ENCODE measurements at places on chromosomes 7 and 10. TPM values are rescaled to one million over a fixed set of nuclear protein-coding genes. Genes with fewer than 3 reads are reported as not detected.
A peak's percentile ranks its signal among the peaks of the same experiment; 100 is the strongest.

The ITGA8 gene
- total RNA-seq: 0.23 TPM

The PKD2L1 gene
- total RNA-seq: not detected

The AGBL3 gene
- total RNA-seq: 1.7 TPM

The PPP1R9A gene
- 19.2 TPM for total RNA-seq

The SPAG6 gene
- not detected for total RNA-seq

The HOXA9 gene
- 9.0 TPM for total RNA-seq

The RAPGEF5 gene
- 269 TPM for total RNA-seq

The IFT22 gene
- 15.8 TPM for total RNA-seq

The CLCN1 gene
- not detected for total RNA-seq

DNA sequence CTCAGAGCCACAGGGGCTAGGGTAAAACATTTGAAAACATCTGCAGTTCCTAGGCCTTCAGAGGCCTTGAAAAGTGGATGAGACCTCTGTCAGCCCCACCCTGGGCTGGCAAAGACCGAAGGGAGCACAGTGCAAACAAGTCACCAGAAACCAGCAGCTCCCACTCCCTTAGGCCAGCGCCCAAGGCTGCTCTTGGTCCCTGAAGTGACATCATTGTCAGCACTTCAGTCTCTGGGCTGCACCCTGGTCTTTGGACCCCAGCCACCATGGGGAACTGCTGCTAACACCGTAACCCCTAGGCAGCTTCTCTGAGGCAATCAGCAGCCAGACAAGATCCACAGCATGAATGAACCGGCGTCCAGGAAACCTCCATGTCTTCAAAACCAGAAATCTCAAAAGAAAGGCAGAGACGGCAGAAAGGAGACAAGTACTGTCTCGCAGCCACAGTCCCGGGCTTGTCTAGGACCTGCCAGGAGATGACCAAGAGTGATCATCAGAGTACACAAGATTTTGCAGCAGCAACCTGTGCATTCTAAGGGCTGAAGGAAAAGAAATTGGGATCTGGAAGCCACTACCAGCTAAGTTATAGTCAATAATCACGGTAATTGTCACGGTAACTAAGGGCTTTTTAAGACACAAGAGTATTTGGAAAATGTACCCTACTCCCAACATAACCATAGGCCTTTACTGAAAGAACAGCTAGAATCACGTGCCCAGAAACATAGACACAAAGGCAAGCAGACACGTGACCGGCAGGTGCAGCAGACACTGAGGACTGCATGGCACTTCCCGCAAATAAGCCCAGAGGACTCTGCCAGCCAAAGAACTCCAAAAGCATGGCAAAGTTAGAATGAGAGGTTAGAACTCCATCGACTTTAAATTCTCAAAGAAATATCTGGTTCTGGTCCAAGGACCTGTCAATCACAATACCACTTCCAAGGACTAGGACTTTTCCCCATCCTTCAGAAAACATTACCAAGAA is 23.3 kb downstream of the CPXM2 start:
- no peak for DNase-seq

- DNase-seq: no peak
These were observed 608.7 kb downstream of the DNAJB9 start for GRCh38 chr7:109178342-109178741.

DNA sequence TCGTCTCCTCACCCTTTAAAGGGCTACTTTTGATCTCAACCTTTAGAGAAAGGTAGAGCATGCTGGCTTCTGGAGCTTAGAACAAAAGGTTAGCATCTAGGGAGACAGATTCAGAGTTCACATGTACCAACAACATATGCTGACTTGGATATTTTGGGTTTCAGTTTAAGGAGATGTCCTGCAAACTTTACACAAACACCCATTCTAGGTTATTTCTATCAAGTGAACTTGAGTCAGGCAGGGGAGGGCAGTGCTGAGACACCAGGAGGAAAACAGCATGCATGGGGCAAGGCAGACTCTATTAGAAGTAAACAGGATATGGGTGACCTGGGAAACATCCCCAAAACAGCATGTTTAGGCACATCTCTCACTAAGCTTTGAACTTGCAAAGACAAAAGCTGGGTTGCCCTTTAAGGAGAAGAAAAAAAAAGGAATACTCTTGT is 43.8 kb downstream of the ARL4A start:
- DNase-seq: peak; percentile 72

GRCh38 chr7:136655414-136655813 is 213.0 kb upstream of the CHRM2 start:
- DNase-seq: no peak

DNA sequence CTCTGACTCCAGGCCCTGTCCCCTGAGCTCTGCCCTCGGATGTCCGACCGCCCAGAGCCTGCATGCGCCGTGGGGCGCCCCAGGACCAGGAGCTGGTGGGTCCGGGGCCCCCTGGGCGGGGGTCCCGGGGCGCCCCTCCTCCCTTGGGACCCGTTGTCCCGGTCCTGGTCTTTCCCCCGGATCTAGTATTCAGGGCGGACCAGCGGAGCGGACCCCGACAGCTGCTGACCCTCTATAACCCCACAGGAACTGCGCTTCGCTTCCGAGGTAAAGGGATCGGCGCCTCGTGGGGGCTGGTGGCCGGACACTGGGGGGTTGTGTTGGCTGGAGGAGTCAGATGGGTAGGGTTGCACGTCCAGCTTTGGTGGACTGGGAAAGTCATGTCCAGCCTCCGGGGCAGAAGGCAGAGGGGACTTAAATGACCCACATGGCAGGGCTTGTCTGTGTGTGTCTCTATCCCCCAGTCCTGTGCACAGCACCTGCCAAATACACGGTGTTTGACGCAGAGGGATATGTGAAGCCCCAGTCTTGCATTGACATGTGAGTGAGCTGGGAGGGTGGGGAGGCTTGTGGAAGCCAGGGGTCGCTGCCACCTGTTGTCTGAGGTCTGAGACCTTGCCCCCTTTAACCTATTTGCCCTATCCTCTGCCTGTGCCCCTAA is 520 bp downstream of the MOSPD3 start:
- peak; percentile 36 for DNase-seq

GRCh38 chr7:40647719-40648118 is 512.9 kb downstream of the SUGCT start:
- DNase-seq: no peak

DNA sequence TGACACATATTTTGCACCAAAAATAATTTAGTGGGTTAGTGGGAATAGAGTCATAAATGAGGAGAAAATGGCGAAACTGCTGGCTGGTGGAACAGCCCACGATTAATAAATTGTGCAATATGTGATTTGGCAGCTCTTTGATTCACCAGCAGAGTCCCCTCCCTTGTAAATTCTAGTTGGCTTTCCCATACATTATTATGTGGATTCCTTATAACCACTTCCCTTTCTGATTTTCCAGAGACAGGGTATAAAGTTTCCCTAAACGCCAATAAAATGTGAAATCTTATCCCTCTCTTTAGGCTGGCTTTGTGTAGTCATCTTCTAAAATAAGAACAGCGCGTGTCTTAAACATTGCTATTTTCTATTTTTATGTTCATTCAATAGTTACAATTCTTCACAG is 149.4 kb upstream of the FERD3L start:
- no peak for DNase-seq

DNA sequence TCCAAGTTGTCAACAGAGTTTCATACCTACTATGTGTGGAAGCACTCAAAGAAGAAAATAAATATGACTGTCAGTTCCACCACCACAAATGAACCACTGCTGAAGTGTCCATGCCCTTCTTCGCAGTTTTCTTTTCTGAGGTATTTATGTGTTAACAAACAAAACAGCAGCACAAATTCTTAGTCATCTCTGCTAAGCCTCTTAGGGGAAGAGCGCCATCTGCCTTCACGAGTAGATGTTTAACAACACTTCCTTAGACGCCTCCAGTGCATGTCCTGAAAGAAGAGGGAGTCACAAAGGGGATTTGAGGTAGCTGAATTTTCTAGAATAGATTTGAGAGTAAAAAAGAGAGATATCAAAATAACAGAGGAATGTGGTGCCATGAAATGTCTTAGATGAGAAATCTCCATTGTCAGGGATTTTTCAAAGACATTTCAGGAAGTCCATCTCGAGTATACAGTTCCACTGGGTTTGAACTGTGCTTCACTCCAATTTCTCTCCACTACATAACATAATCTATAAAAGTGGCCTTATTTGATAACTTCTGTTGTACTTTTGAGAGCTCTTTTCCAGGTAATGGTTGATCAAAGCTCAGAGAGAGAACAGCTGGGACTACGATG is 775.3 kb upstream of the POM121L12 start:
- DNase-seq: no peak

GRCh38 chr7:65475040-65475726 is 101.5 kb downstream of the ZNF92 start:
- DNase-seq: no peak

DNA sequence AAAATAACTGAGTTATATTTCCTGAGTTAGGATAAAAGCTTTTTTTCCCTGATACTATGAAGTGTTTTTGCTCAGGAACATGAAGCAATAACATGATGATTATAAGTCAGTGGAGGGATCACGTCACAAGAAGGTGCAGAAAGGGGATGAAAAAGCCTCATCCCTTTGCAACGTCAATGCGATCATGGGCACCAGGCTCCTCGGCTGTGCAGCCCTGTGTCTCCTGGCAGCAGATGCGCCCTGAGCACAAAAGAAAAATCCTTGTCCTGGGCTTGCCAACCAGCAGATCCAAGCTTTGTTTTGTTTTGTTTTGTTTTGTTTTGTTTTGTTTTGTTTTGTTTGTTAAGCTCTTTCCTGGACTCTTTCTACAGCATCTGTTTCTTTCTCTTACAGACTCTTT is 103.5 kb upstream of the PRSS1 start:
- no peak for DNase-seq

DNA sequence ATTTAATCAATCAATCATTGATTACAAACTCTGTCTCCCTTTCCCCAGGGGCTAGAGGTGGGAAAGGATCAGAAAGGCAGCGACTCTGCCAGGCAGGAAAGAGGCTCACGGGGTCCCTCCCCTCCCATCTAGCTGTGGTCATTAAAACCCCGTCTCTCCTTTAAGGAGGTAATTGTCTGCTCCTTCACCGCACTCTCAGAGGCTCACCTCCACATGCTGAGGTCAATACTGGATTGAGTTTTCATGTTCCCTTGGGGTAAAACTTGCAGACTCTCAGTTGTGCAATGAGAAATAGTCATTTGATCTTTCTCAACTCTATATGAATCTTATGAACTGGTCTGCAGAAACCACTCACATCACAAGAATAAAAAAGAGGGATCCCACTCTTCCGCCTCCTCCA is 368.8 kb downstream of the ADRA2A start:
- no peak for DNase-seq

DNA sequence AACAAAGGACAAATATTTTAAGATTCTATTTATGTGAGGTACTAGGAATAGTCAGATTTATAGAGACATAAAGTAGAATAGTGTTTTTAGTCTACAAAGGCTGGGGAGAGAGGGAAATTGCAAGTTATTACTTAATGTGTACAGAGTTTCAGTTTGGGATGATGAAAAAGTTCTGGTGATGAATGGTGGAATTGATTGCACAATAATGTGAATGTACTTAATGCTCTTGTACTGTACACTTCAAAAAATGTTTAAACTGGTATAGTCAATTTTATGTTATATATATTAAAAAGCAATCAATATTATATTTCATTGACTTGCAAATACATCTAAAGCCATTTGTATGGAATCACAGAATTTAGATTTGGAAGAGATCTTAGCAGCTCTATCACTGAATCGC is 213.4 kb downstream of the PPP1R3A start:
- DNase-seq: no peak

DNA sequence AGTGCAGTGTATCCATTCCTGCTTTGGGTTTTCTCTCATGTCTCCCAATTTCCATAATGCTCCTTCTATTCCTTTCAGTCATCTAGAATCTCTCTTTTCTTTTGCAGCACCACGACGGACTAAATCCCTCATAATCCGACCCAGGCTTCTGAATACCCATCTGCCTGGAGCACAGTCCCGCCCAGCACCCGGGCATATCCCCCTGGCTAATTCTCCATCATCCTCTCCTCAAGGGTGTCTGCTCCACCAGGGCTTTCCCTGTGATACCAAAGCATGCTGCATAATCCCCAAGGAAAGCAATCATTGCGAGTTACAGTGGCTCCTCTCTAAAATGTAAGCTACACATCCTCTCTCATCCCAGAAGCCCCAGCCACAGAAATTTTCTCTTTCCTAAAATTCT is 321.9 kb downstream of the CCDC3 start:
- DNase-seq: no peak

DNA sequence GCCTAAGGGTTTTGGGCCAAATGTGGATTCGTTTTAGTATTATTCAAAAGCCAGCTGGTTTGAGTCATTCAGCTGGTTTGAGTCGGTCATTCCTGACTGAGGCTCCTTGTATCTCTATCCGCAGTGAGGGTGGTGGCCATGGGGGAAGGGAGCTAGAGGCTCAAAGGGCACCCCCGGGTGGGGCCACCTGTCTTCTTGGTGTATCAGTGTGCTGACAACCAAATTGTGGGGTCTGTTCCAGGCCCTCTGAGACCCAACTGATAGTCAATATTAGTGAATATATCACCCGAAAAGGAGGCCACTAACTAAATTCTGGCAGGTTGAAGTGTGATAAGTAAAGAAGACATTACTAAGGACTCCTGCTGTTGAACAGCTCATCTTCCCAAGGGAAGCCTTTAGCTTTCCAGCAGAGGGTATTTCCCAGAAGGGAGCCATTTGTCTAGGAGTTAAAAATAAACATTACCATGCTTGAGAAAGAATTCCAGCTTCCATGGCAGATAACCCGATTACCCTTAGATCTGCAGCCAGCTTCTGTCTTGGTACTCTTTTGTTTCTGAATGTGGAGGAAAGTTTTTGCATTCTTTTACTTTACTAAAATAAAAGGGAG is 29.9 kb upstream of the DDX50 start:
- DNase-seq: peak; percentile 2

DNA sequence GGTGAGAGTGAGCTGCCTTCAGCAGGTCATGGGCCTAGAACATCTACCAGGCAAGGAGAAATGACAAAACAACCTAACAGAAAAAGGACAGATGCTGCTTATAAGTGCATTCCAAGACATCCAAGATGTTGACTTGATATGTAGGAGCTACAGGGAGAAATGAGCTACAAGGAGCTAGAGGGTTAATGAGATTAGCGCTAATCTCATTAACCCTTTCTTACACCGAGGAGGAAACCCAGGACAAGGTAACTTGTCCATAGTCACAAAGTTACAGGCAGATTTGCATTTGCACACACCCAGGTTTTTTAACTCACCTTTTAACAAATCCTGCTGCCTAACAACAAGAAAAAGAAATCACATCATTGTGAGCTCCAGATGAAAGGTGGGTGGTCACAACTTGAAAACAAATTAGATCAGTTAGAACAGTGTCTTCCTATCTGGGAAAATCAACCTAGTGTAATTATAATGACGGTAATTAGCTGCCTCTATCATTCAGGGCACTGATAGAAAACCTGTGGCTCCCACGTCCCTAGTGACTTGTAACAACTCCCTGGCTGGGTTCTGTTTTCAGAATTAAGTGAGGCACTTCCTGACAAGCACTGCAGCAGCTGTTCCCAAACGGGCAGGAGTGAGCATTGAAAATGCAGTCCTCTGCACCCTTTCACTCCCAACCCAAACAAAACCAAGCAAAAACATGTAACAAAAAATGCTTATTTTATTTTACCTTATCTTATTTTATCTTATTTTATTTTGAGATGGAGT is 5.7 kb downstream of the KIAA1549 start:
- peak; percentile 13 for DNase-seq
